Esophagus squamous epithelium (tissue), 5 donors: ENCODE measurements at places on chromosomes 12 and 14.

GRCh38 chr12:109607618-109608017, 34.0 kb downstream of the MVK start:
- no peak for DNase-seq

DNA sequence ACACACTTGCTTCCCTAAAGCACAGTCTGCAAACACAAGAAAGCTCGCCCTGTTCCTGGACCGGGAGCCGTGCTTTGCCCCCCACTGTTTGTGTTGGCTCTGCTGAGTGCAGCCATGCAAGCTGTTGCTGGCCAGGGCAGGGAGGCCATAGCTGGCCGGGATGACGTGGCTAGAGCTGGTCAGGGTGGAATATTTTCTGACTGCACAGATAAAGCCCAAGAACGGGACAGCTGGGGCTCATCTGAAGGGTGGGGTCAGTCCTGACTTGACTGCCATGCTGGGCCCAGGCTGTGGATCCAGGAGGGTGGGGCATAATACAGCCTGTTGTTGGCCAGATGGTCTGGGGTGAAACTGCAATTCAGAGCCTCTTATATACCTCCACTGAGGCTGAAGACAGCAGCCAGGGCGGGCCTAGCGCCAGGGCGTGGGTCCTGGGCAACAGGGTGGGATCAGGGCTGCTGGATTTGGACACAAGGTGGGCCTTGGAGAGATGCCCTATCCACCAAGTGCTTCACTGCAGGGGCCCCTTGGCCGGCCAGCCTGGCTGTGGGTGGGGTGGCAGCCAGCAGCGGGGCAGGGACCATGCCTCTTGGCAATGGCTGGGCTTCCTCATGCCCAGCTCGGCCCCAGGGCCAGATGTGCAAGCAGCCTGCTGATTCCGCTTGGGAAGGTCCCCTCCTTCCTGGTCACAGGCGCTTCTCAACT, 14.8 kb downstream of the KMT5A start:
- no peak for DNase-seq

GRCh38 chr14:80390906-80391305, 179.6 kb upstream of the DIO2 start:
- DNase-seq = no peak

- no peak for DNase-seq
These were observed 9.3 kb upstream of the ESPL1 start for GRCh38 chr12:53258541-53259539.

- DNase-seq = no peak
These were observed 59.4 kb downstream of the GARIN6 start for GRCh38 chr12:99706736-99707473.

DNA sequence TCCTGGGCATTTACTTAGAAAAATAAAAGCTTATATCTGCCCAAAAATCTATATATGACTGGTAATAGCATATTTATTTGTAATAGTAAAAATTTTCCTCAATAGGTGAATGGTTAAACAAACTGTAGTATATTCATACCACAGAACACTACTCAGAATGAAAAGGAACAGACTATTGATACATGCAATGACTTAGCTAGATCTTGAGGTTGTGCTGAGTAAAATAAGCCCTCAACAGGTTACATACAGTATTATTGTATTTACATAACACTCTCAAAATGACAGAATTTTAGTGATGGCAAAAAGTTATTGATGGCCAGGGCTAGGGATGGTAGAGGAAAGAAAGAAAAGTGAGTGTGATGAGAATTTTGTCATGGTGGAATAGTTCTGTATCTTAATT, 178.4 kb downstream of the BMP4 start:
- DNase-seq = no peak

- DNase-seq = no peak
These were observed 8.9 kb downstream of the ANKRD9 start for GRCh38 chr14:102500713-102501112.

- no peak for DNase-seq
These were observed 45.3 kb downstream of the IQSEC3 start for GRCh38 chr12:111699-112493.

DNA sequence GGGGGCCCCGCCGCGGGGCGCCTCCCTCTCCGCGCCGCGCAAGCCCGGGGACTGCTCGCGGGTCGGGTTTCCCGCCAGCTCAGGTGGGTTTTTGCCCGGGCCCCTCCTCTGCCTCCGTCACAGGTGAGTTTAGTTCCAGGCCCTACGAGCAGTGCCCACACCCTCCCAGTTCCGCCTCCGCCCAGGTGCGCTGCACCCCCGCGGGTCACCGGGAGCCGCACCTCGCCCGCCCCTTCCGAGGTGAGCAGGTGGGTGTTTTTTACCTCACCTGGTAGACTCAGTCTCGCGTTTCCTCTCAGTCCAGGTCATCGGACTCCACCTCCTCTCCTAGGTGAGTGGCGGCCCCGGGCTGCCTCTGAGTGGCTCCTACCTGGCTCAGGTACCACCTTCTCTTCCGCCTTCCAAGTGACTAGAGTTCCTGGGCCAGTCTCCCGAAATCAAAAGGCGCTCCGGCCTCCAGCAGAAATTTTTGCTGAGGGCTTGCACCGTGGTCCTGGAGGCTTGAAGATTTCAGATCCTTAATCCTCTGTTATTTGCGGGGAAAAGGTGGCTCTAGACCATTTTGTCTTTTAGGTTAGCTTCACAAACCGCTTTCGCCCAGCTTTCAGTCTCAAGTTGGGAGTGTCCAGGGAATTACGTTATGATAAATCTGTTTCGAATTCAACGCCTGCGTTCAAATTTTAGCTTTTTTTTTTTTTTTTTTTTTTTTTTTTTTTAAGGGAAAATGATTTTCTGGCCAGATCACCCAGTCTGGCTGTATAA, at the start of gene TMEM30B:
TSS of gene TMEM30B (minus strand) at position 153 of the 762 bp plus-strand sequence. CDS start 191 bp downstream, outside the sequence.
- no peak for DNase-seq

GRCh38 chr14:28061006-28061405, 705.6 kb upstream of the FOXG1 start:
- no peak for DNase-seq

DNA sequence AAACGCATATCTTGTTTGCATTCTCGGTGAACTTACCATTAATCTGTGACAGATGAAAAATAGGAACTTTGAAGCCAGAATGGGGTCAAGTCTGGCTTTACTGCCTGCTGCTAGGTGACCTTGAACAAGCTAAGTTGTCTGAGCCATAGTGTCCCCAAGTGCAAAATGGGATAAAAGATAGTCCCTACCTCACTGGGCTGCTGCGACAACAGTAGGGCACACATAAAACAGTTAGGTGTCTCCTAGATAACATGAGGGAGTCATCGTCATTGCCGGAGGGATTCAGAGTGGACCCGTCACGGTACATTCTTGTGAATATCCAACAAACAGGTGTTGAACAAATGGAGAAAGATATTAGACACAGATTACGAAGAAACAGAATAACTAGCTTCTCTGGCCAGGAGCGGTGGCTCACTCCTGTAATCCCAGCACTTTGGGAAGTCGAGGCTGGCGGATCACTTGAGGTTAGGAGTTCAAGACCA, 71.2 kb downstream of the NINJ2 start:
- DNase-seq = no peak

DNA sequence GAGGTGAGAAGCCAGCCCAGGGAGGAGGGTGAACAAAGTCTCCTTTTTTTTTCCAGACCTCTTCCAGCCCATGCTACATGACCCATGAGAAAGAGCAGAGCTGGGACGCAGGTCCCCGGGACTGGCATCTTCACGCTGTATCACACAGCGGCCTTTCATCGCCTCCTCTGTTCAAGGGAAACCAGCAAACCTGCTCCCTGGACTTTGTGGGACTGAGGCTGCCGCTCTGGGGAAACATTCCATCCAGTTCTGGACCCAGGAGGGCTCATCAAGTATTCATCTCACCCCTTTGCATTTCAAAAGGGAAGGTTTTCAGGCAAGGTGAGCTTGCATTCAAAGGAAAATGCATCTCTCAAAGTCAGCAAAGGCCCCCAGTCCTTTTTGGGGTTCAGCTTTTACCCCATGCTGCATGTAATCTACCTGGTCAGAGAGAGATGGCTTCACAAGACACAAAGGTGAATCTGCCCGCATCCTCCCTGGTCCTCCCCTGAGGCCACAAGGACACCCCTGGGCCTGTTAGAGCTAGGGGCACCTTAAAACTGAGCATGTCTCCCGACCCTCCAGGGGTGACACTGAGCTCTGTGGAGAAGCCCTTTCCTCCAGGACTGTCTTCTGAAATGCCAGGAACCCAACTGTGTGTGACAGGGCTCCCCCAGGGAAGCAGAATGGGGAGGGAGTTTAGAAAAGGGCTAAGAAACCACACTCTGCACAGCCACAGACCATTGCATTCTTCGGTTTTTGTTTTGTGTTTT, 21.2 kb upstream of the MEG3 start:
- no peak for DNase-seq

DNA sequence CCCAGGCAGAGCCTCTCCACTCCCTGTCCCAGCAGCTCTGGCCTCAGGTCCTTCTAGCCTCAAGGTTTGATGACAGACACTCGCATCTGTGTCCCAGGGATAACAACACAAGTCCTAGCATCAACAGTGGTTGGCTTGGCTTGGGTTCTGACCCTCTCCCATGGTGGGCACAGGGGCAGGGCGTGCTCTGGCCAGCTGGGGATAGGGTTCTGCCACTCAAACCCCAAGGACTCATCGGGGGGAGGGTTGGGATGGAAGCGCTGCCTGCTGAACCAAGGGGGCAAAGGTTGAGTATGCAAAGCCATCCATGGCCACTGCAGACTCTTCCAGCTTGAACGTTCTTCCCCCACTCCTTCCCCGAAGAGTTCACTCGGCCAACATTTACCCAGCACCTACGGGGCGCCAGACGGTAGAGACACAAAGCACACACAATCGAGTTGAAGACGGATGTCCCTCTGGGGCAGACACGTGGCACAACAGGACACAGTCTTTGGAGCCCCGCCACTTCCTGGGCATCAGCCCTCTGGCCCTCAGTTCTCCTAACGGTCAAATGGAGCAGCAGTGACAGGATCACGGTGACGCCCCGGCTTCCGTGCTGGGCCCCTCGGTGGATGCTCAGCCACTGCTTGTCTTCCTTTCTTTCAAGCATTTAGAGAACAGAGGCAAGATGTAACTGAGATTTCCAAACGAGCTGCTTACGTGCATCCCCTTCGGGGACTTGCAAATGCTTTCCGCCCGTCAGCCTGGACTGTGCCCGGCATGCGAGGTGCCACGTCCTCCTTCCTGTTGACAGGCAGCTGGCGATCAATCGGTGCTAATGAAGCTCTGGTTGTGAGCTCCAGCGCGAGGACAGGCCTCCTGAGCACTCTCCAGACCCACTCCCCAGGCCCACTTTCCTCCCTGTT, 42.6 kb downstream of the DLK1 start:
- DNase-seq = no peak

GRCh38 chr14:100765296-100765695, 38.6 kb downstream of the DLK1 start:
- DNase-seq = no peak

DNA sequence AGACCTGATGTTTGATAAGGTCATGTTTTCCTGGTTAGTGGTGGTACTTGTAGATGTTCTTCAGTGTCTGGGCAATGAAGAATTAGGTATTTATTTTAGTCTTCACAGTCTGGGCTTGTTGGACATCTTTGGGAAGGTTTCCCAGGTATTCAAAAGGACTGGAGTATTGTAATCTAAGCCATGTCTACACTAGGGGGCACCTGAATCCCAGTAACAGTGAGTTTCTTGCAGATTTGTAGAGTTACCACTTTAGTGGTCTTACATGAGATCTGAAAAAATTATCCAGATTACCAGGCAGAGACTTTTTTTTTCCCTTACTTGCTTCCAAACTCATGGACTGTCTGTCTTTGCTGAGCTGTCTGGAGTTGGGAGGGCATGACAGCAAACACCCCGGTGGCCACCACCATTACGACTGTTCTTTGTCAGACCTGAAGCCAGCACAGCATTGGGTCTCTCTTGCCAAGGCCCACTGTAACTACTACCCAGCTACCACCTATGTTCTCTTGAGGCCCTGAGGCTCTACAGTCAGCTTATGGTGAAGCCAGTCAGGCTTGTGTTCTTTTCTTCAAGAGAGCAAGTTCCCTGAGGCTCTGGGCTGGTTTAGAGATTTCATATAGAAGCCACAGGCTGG, 820.7 kb upstream of the FBXO33 start:
- no peak for DNase-seq

DNA sequence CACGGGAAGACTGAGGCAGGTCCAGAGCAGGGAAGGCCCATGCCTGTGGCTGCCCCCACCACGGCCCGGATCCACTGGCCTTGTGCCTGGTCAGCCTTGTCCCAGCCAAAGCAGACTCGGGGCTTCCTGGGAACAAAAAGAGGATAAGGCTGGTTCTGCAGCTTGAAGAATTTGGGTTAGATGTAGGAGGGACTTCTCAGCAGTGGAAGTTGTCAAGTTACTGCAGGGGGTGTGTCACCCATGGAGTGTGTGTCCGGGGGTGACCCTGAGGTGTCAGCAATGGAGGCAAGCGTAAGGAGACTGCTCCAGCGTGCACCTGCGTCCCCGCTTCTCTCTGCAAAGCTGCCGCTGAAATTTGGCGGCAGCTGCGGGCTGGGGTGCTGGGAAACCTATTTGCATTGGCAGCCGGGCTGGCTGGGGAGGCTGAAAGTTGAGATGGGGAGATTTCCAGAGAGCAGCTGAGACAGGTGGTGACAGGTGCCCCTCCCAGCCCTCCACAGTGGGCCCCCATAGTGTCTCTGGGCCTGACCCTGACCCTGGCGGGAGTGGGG, 12.5 kb upstream of the TNFAIP2 start:
- DNase-seq = no peak

- DNase-seq = no peak
These were observed 6.5 kb downstream of the NACA start for GRCh38 chr12:56718636-56719035.

DNA sequence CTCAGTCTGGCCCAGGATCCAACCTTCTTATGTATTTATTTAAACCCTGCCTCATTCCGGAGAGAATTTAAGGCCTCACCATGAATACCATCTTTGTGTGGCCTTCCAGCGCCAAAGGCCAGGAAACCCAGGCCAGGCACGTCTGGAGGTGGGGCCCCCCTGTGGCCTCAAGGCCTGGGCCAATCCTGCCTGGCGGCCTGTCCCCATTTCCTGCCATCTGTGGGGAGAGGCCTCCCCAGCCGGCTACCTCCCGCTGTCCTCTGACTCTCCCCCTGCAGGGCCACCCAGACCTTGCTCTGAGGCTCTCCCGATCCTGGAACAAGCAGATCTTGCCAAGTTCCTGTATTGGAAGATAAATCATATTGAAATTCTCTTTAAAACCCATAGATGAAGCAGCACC, 37.4 kb upstream of the MEG3 start:
- DNase-seq = no peak

DNA sequence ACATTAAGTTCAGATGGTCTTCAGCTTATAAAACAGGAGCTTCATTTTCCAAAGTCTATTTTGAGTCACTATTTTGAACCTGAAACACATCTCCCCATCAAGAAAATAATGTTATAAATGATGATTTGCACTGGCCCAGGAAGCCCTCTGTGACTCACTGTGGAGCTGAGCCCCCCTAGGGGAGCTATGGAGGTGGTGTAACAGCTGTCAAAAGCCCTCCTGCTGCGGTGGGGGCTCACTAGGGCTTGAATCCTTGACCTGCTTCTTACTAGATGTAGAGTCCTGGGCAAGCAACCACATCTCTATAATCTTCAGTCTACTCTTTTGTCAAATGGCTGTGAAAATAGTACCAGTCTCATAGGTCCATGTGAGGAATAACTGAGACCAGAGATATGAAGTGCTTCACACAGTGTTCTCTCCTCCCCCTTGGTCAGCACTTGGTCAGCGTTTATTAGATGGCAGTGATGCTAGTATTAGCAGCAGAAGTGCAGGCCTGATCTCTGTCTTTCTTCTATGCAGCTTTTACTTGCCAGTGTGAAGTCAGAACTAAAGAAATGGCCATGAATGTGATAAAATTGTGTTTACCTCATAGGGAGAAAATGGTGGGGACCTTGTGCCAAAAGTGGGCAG, 83.4 kb downstream of the RTN1 start:
- no peak for DNase-seq

GRCh38 chr12:100851637-100852036, 57.1 kb downstream of the ANO4 start:
- no peak for DNase-seq

GRCh38 chr12:66017736-66018135, 112.8 kb downstream of the LLPH start:
- no peak for DNase-seq
